GM03348 (cell line): ENCODE measurements at places on chromosomes 16 and 17.

GRCh38 chr17:60902399-60902798, 224.7 kb downstream of the BCAS3 start:
- no peak for DNase-seq

GRCh38 chr16:84069540-84069939, 26.9 kb upstream of the SLC38A8 start:
- DNase-seq: no peak

DNA sequence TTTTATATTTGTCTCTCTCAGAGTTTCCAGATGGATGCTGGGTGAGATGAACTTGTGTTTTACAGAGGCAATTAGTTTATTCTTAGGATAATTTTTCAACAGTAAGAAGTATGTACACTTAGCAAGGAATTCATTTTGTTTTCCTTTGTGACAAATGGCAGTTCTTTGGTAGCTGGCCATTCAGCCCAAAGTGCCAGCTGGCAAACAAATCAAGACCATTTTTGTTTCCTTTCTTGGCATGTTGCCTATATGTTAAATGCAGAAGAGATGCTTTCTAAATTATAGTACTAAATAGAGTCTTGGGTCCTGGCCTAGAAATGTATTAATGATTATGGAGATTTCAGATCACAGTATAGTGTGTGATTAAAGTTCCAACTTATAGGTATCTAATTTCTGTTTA, 337.1 kb downstream of the CNTNAP4 start:
- no peak for DNase-seq

GRCh38 chr17:77645072-77646045, 313.1 kb upstream of the TNRC6C start:
- DNase-seq: no peak

- DNase-seq: peak; percentile 27
These were observed 617 bp downstream of the COASY start for GRCh38 chr17:42562388-42563142.

DNA sequence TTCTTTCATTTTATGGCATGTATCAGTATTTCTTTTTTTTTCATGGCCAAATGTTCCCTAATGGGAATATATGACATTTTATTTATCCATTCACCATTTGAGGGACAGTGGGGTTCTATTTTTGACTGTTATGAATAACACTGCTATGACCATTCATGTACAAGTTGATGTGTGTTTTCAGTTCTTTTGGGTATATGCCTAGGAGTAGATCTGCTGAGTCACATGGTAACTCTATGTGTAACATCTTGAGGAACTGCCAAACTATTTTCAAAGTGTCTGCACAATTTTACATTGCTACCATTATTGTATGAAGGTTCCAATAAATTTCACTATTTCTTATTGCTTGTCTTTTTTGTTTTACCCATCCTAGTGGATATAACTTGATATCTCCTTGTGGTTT, 223.0 kb downstream of the TANC2 start:
- peak; percentile 28 for DNase-seq

GRCh38 chr17:83119987-83120864, 40.8 kb downstream of the METRNL start:
- DNase-seq: no peak

DNA sequence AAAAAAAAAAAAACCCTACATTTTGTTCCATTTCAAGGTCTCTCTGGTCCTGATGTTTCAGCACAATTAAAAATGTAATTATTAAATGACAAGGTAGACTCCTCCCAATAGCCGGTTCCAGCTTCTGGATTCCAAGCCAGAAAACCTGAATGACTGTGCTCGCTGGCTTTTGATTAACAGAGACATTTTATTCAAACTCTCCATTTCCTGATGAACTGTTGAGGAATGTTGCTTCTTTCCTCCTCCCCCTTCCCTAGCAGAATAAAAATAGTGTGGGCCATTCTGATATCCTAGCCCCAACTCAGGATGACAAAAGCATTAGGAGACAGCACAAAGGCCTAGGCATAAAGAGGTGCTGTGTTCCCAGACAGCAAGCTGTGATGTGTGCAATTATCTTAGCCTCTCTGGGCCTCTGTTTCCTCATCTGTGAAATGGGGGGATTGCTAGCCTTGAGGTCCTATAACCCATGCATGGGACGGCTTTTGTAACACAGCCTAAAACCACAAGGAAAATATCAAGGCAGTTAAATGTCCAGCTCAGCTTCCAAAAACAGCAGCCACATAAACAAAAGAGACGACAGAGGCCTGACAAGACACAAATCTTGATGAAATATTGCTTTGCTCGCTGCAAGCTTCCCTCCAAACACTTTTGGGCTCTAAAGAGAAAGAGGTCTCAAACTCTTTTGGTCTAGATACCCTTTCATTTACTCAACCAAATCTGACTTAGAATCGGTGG, 127.2 kb upstream of the RCVRN start:
- DNase-seq: peak; percentile 74

DNA sequence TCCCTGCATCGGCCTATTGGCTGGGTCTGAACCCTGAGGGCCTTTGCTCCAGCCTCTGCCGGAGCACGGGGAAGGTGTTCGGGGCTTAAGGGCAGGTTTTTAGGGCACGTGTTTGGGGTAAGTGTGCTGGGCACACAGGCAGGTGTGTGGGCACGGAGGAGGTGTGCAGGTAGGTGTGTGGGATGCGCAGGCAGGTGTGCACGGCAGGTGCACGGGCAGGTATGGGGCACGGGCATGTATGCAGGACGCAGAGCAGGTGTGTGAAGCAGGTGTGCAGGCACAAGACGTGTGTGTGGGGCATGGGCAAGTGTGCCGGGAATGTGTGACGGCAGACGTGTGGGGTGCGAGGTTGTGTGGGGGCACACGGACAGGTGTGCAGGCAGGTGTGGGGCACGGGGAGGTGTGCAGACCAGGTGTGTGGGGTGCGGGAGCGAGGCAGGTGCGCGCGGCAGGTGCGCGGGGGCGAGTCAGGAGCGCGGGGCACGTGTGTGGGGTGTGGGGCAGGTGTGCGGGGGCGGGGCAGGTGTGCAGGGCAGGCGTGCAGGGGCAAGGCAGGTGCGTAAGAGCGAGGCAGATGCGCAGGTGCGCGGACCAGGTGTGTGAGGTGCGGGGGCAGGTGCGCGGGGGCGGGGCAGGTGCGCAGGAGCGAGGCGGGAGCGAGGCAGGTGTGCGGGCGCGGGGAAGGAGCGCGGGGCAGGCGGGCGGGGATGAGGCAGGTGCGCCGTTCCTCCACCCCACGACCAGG, 28.6 kb upstream of the METRNL start:
- DNase-seq: no peak

GRCh38 chr16:72291531-72291981, 119.6 kb upstream of the PMFBP1 start:
- peak; percentile 75 for DNase-seq

GRCh38 chr16:21222495-21223337, 10.8 kb upstream of the ANKS4B start:
- no peak for DNase-seq

- no peak for DNase-seq
These were observed 24.0 kb upstream of the SLFN5 start for GRCh38 chr17:35218915-35219314.

DNA sequence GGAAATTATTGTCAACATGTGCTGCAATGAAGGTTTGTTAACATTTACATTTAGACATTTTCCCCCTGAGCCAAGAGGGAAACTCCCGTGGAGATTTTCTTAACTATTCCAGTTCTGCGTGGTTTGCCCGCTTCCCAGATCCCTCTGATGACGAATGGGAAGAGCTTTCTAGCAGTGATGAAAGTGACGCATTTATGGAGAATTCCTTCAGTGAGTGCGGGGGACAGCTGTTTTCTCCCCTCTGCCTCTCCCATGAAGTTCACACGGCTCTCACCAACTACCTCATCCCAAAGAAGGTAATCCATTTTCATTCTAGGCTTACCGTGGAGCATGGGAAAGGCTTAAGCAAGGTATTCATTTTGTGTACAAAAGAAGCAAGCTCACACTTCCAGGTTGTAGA, 18.2 kb downstream of the HEATR3 start:
- DNase-seq: no peak

GRCh38 chr17:27282054-27282551, 11.8 kb upstream of the WSB1 start:
- peak; percentile 61 for DNase-seq

DNA sequence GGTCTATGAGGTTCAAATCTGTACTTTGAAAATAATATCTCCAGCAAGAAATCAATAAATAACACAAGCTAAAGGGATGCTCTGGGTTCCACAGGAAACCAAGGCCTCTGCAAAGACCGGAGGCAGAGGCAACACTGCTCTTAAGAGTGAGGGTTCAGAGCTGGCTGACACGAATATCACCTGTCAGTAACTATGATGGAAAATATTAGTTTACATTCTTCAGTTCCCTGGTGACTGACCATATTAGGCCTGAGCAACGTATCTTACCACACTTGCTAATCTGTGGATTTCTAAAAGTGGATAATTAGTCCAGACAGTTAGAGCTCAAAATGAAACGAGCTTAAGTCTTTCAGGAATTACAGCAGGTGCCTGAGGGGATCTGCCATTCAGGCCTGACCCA, 459.3 kb downstream of the HS3ST3B1 start:
- DNase-seq: no peak

GRCh38 chr16:89317101-89317671, 99.7 kb downstream of the ZNF778 start:
- DNase-seq: no peak

DNA sequence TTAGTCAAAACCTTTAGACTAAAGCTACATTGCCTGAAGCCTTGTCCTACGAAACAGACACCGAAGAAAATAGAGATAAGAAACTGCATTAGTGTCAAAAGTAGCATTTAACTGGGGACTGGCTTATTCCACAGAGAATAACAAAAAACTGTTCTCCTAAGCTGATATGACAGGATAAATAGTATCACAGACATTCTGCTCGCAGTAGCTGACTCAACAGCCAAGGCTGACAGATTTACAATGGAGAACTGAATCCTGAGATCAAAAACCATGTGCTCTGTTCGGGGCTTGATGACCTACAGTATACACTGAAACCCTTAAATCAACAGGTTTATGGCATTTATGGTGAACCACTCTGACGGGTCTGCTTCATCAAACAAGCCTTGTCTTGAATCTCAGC, 25.5 kb downstream of the ADAMTS18 start:
- DNase-seq: no peak

GRCh38 chr16:73113336-73113735, 65.4 kb upstream of the ZFHX3 start:
- DNase-seq: peak; percentile 80

- DNase-seq: no peak
These were observed 6.2 kb upstream of the ABCA8 start for GRCh38 chr17:68961214-68961882.

DNA sequence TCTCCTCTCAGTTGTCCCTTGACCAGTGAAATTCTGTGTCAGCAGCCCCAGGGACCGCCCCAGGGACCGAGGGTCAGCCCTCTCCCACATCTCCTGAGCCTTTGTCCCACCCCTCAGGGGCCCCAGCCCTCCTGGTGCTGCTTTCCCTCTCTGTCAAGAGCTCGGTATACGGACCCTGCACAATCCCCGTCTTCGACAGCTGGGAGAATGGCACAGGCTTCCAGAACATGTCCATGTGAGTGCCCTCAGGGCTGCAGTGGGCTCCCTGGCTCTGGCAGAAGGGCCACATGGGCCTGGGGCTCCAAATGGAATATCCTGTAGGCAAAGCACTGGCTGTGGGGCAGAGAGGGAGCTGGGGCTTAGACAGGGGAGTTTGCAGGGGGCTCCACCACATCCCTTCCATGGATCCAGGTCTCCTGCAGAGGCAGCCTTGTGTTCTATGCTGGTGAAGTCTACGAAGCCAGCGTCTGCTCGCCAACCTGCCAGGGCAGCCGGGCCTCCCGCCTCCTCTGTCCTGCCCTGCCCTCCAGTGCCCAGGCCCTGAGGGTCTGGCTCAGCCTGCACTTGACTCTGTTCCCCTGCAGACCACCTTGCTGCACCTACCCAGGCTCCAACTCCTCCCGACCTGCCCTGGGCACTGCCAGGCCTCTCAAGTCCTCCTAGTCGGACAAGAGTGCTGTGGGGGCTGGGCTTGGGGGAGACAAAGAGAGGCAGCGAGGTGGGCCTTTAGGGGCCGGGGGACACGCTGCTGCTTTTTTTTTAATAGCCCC, 28.0 kb downstream of the ADGRG5 start:
- no peak for DNase-seq

GRCh38 chr17:57090560-57091185, 5.6 kb downstream of the AKAP1 start:
- DNase-seq: no peak

- DNase-seq: no peak
These were observed 6.8 kb downstream of the TELO2 start for GRCh38 chr16:1499756-1500464.

- DNase-seq: no peak
These were observed 34.3 kb downstream of the ABCC3 start for GRCh38 chr17:50668838-50669581.

DNA sequence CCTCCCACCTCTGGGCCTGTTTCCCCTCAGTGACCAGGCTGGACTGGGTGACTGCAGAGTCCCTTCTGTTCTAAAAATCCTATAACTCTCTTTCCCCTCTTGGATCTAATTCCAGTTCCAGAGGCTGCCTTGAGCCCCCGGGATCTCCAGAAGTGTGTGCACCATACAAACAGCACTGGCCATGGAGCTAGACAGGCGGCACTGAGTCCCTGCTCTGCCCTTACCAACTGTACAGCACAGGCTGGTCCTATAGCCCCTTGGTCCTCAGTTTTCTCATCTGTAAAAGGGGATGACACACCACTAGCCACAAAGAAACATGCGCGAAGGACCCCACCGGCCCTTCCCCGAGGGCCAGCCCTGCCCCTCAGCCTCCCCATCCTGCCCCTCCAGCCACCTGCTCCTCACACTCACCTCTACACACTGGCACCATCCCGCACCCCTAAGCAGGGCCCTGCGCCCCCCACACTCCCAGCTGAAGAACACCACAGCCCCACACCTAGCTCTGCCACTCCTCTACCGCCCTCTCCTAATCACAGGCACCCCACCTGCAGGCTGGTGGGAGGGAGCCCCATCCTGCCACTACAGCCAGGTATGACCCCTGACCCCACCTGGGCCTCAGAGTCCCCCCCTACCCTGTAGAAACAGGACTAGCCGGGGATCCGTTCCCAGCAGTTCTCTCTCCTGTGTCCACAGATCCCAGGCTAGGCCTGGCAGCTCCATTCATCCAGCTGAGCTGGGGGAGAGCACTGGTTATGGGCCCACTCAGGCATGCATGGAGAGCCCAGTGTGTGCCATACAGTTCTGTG, 913 bp upstream of the KRT16 start:
- DNase-seq: no peak

DNA sequence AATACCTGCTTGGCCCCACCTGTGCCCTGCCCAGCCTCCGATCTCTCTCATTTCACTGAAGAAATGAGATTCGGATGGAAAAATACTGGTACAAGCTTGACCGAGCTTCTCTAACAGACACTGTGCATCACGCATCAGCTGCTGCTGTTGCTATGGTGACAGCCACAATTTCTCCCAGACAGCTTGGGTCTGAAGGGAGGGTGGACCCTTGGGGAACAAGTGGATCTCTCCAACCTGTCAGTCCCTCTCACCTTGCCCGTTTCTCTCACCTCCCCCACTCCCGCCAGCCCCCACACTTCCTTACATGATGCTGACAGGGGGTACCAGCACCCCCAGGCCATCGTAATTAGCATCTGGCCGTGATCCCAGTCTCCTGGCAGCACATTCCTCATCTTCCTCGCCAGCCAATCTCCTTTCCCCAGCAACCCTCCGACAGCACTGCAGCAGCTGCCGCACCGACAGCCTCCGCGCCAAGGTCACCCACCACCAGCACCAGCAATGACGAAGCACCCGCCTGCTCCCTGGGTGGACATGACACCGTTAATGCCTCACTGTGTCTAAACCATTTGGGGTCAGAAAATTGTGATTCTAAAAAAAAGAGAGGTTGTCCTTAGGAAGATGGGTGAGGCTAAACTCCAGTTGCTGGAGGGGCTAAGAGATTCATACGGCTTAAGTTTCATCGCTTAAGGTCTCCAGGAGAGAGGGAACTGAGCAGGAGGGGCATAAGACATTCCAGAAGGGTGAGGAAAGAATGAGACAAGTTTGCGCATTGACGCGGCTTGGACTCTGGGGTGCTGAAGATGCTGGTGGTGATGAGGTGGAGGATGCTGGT, 58.6 kb upstream of the TNRC6A start:
- DNase-seq: peak; percentile 65
